Fibroblast of mammary gland (primary cell): ENCODE measurements at places on chromosomes 13 and 19.

GRCh38 chr19:49409441-49410029, 13.7 kb downstream of the PTH2 start:
- DNase-seq = no peak

GRCh38 chr13:21458451-21458812, 671 bp downstream of the ZDHHC20 start:
- no peak for DNase-seq

DNA sequence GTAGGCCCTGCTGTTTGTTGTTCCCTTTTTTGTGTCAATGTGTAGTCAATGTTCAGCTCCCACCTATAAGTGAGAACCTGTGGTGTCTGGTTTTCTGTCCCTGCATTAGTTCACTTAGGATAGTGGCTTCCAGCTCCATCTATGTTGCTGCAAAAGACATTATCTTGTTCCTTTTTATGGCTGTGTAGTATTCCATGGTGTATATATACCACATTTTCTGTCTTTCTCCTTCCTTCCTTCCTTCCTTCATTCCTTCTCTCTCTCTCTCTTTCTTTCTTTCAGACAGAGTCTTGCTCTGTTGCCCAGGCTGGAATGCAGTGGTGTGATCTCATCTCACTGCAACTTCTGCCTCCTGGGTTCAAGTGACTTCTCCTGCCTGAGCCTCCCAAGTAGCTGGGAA, 21.0 kb downstream of the CYP2A6 start:
- no peak for DNase-seq

DNA sequence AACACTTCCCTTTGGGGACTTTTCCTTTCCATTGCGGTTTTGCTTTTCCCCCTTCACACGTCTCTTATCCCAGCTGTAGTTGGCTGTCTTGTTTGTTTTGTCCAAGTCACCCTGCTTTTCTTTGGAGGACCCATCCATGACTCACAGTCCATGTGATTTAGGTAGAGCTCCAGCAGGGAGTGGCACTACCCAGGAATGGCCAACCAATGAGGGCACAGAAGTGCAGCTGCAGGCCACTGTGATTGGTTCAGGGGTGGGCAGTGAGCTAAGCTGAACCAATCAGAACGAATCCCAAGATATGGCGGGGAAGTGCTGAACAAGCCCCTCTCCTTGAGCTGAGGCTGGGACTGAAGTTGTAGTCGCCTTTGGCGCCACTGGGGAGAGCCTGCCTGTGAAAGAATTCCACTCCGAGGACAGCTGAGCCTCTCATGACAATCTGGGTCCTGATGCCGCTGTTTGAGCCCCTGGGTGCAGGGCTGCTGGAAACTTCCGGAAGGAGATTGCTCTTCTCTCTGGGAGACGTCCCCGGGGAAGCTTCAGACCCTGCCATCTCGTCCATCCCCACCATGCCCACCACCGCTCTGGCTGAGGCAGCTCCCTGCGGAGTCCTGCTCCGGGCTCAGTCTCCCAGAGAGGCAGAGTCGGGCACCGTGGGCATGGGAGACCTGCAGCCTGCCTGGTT, 62.9 kb upstream of the URI1 start:
- DNase-seq = peak; percentile 65
